Common myeloid progenitor, CD34-positive (primary cell): ENCODE measurements at places on chromosomes 1 and 21.

- no peak for DNase-seq
Measured at GRCh38 chr1:239426821-239427475, 40.6 kb downstream of the CHRM3 start.

DNA sequence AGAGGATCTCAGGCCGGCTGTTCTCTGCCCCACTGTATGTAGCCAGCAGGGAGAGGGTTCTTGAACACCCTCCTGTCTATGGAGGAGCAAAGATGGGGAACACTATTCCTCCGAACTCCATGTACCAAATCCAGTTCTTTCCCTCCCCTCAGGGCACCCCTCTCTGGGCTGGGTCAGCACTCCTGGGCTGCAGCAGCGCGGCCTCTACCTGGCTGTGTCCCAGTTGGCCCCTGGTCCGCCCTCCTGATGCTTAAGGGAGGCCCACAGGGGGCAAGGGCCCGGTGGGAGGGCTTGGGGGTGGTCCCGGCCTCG, 471 bp upstream of the ADPRS start:
- DNase-seq: no peak

GRCh38 chr1:231209531-231209930, 31.5 kb upstream of the GNPAT start:
- no peak for DNase-seq

DNA sequence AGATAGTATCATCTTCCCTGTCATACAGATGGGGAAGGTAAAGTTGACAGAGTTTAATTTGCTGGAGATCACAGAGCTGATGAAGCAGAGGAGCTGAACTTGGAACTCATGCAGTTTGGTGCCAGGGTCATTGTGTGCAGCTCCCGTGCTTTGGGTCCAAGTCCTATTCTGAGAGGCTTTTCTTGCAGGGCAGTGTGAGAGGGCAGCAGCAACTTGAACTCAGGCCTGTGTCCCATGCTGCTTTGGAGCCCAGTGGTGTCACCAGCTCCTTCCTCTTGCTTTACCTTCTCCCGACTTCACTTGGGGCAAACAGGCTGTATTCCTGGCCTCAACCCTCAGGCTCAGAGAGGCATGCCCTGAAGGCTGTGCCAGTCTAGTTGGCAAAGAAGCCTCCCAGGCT, 24.7 kb downstream of the INAVA start:
- DNase-seq: no peak

- no peak for DNase-seq
Measured at GRCh38 chr1:18760156-18760555, 99.3 kb downstream of the TAS1R2 start.

GRCh38 chr1:42957880-42958487, 684 bp downstream of the SLC2A1 start:
- no peak for DNase-seq

GRCh38 chr1:100717218-100717617, 2.3 kb upstream of the VCAM1 start:
- no peak for DNase-seq

GRCh38 chr1:16248007-16248436, 11.0 kb upstream of the CPLANE2 start:
- peak; percentile 39 for DNase-seq

DNA sequence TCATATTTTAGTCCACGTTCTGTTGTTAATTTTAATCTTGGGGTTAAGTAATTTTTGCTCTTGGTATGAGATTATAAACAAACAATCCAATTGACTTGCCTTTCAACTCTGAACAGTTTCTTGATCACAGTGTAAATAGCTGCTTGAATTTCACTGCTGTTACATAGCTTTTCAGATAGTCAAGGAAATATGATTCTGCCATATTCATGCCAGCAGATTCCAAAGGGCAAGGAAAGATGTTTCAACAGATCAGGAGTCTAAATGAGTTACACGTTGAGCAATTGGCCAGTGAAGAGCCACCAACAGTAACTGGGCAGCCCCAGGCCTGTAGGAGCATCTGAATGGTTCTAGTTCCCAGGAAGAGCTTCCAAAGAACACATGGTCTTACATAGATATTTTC, 93.6 kb downstream of the LEPR start:
- DNase-seq: no peak

GRCh38 chr21:33089395-33090119, 19.6 kb downstream of the OLIG1 start:
- no peak for DNase-seq

GRCh38 chr1:243924588-243925349, 74.7 kb upstream of the AKT3 start:
- DNase-seq: no peak

DNA sequence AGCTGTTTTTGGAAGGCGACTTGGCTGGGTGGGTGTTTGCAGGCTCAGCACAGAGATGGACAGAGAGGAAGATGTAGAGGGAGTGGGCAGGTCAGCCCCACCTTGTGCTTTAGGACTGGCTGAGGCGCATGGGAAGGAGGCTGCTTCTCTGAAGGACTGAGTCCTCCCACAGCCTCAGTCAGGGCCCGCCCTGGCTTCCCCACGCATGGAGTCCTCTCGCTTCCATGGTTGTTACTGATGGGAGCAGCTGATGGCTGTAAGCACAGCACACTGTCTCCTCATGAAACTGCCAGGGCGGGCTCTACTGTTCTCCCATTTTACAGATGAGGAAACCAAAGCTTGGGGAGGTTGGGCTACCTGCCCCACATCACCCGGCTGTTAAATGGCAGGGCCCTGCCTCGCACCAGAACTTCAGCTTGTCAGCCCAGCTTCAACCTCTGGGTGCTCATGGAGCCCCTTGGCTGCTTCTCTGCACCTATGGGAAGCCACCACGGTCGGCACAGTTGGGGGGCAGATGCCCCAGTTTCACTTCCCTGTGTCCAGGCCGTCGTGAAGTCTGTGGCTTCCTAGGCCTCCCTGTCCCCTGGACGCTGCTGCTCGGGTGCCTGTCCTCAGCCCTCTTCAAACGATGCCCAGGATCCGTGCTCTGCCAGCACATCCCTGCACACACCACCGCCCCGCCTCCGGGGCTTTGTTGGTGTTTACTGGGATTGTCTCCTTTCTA, 2.4 kb downstream of the TMEM201 start:
- DNase-seq: no peak

DNA sequence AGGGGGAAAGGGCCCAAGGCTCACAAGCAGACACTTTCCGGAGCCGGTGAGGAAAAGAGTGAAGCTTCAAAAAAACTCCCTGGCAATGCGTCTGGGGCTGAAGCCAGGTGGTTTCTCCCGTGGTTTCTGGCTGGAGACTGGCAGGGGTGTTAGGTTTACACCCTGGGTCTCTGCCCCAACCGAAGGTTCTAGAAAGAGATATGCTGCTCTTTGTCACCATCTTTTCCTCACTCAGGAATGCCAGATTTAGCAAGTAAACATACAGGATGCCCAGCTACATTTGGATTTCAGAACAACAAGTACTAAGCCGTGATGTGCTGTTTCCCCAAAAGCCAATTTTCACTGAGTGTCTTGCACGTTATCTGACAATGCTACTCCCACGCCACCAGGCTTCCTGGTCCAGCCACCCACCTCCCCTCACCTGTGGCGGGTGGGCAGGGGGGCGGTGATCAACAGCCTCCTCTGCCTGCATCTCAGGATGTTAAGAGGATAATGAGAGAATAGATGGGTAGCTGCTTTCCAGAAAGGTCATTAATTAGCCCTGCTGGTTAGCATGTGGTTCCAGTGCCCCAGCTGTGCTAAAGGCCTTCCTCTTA, 69.6 kb upstream of the OLIG2 start:
- no peak for DNase-seq

- no peak for DNase-seq
Measured at GRCh38 chr1:177043597-177043996, 120.9 kb downstream of the ASTN1 start.

DNA sequence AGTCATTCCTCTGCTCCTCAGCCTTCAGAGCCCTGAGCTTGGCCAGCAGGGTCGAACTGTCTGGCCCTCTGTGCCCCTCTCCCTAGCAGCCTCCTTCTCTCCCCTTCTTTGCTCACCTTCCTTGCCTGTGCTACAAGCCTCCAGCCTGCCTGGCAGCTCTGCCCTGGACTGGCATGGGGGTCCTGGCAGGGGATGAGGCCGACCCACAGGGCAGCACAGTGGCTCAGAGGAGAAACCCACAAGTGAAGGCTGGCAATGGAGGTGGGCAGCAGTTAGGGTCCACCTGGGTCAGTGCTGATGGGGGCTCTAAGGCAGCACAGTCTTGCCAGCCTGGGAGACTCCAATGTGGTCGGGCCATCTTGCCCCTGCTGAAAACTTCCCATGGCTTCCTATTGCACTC, 274.2 kb downstream of the GRIK3 start:
- DNase-seq: no peak

GRCh38 chr1:43632135-43632670, 17.7 kb upstream of the KDM4A start:
- DNase-seq: no peak

GRCh38 chr1:168483539-168483938, 60.3 kb downstream of the XCL2 start:
- no peak for DNase-seq

GRCh38 chr1:212651521-212651920, 43.0 kb downstream of the ATF3 start:
- DNase-seq: no peak

GRCh38 chr1:247288341-247288740, 32.5 kb downstream of the VN1R5 start:
- no peak for DNase-seq

GRCh38 chr1:85984636-85985035, 171.9 kb downstream of the COL24A1 start:
- peak; percentile 71 for DNase-seq

GRCh38 chr1:225868631-225869330, 13.4 kb downstream of the TMEM63A start:
- no peak for DNase-seq

- DNase-seq: no peak
Measured at GRCh38 chr1:60809204-60809980, 273.0 kb upstream of the NFIA start.
